NCI-H1417 treated with DMSO at 0.1 percent for 48 hours (cell line): ENCODE measurements at places on chromosomes 16 and 17.

DNA sequence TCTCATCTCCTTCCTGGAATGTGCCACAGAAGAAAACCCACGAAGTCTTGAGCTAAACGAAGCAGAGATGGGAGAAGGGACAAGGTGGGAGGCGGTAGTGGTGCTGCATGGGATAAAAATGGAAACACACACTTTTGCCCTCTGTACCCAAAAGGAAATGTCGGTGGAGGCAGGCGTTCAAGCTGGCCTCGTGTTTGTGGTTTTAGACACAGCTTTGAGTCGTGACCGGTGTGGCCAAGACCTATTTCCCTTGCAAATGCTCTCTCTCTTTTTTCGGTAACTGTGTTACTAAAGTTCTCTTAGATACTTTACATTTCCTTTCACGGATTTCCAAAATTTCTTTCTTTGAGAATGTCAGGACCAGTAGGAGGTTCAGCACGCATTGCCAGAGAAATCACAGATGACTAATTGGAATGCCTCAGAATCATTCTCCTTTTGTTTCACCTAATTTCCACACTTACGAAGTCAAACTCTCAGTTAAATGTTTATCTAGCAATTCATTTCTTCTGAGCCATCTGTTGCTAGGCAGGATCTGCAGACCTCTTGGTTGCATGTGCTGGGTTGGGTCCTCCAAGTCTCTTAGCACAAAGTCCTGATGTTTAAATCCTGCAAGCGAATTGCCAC lies 412.3 kb downstream of the MAF start:
- DNase-seq, result no peak

DNA sequence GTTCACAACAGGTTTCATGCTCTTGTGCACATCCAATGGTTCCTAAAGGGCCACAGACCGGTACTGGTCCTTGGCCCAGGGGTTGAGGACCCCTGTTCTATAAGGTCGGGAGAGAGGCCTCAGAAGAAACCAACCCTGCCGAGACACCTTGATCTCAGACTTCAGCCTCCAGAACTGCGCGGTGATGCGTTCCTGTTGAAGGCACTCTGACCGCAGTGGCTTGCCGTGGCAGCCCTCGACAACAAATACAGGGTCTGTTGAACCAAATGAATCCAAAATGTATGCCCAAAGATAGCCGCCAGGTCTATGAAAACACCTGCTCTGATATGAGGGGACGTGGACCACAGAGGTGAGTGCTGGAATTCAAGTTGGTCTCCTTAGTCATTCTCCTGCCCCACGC lies 389.8 kb downstream of the SEC14L1 start:
- DNase-seq, result no peak

DNA sequence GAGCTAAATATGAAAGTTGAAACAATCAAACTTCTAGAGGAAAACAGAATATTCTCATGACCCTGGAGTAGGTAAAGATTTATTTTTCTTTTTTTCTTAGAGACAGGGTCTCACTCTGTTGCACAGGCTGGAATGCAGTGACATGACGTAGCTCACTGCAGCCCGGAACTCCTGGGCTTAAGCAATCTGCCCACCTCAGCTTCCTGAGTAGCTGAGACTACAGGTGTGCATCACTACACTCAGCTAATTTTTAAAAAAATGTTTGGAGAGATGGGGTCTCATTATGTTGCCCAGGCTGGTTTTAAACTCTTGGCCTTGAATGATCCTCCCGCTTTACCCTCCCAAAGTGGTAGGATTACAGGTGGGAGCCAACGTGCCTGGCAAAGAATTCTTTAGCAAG lies 15.5 kb downstream of the IKZF3 start:
- DNase-seq, result no peak

DNA sequence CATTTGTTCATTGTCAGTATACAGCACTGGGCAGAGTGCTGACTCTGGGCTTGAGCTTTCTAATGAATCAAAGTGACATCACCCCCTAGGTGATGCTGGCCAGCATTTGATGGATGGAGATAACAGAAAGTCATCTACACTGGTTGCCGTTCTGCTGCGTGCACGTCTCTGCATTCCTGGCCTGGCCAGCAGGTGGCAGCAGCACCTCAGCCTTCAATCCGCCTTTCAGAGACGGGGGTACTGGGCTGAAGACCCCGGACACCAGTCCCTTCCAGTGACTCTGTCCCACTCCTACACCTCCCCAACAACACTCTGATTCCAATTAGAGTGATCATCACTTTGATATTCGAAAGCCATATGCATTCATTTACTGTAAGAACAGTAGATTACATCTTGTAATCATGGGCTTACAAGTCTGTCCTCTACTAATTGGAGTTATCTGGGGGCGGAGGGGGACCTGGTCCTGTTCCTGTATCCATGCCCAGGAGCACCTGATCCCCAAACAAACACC lies 6.0 kb downstream of the CPSF4L start:
- no peak for DNase-seq

- DNase-seq, result no peak
Measured at GRCh38 chr17:2689411-2690164, 22.0 kb downstream of the CLUH start.
